Activated naive CD4-positive, alpha-beta T cell treated with Interleukin-2 at 50 U/mL for 16 hours (primary cell): ENCODE measurements at places on chromosomes 2 and 18.

- no peak for DNase-seq
Observed at GRCh38 chr2:138515092-138515491, 13.5 kb downstream of the SPOPL start.

GRCh38 chr2:190497428-190497827, 37.1 kb downstream of the NEMP2 start:
- no peak for DNase-seq

DNA sequence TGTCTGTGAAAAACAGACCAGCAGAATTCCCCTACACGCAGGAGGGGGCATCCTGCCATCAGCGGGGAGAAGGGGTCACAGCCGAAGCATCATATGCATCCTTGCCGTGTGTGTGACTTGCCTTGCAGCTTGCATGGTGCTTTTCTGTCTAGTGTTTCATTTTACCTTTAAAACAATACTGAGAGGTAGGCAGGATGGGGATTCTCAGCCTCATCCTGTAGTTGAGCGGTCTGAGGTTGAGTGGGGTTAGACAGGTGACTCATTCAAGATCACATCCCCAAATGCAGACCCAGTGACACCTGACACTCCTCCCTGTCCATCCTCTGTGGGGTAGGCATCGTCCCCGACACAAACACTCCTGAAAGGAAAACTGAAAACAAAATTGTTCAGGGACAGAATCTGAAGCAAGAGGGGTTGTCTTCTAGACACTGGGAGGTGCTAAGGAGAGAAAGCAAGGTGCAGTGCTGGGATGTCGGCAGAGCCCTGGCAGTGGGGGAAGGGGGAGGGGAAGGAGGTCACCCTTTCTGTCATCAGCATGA, 7.9 kb downstream of the ARL4C start:
- peak; percentile 66 for DNase-seq

DNA sequence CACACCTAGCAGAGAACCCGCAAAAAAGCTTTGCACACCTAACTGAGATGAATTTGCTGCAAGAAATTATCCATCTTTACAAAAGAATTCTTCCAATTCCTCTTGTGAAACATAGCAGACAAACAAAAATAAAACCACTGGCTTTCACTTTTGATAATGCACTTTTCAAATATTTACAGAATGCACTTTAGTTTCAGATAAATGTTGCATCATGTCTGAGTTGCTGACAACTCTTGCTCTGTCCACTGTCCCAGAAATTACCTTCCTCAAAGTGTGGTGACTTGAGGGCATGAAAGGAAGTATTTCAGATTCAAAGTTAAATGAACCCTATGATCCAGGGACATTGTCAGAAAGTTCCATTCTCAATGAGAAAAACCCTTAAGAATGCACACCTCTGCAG, 256.2 kb upstream of the PARD3B start:
- DNase-seq: no peak

- DNase-seq: peak; percentile 61
Observed at GRCh38 chr2:46650556-46651001, 171.2 kb downstream of the TMEM247 start.

DNA sequence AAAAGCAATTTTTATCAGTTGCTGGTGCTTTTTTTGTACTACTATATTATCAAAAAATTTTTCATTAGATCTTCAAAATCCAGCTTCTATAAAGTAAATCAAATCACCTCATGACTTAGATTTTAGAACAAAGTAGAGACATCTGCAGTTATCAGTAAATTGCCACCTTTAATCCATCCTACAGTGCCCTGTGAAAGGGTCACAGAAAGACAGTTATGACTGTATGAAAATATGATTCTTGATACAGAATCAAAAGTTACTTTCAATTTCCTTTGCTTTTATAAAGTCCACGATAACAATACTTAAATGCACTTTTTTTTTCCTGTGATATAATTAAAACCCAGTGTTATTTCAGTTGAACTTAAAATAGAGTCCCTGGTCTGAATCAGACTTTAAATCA, 61.4 kb downstream of the PRPF40A start:
- DNase-seq: no peak

DNA sequence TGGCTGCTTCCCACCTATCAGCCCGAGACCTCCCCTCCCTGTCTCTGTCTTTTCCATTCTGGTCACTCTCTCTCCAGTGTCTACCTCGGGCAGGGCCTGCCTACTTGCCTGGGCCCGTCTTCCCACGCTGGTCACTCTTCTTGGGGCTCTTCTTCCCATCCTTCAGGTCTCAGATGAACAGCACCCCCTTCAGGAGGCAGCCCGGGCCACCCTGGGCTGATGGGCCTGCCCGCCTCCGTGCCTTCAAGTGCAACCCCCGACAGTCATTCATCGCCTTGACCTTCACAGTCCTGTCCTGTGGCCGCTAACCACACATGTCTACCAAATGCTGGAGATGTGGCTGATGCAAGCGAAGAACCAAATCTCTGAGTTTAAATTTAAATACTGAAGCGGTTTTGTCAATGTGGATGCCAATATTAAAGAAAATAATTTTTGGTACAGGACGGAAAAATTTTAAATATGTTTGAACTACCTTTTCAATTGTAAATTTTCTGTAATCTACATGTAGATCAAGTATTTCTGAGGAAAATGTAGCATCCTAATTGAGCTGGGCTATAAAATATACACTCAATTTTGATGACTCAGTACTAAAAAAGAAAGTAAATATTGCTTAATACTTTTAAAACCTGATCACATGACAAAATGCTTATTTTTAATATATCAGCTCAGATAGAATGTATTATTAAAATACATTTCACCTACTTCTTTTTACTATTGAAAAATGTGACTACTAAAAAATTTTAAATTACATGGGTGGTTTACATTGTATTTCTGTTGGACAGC, 96.4 kb downstream of the LAMA1 start:
- DNase-seq: no peak

DNA sequence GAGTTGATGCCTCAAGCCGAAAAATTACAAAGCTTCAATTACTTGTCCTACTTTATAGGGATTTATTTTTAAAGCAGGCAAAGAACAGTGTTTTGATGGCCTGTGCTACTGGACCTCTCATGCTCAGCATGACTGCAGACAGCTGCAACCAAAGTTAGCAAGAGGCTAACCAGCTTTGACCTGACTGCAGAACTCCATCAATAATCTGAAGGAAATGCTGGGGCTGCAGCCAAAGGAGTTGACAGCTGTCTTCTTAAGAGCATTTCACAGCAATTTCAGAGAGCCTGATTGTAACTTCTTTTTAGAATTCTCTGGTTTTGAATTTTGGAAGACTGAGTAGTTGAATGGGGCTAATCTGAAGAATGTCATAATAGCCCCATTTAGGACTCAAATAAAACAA, 46.5 kb upstream of the SESTD1 start:
- DNase-seq: no peak

DNA sequence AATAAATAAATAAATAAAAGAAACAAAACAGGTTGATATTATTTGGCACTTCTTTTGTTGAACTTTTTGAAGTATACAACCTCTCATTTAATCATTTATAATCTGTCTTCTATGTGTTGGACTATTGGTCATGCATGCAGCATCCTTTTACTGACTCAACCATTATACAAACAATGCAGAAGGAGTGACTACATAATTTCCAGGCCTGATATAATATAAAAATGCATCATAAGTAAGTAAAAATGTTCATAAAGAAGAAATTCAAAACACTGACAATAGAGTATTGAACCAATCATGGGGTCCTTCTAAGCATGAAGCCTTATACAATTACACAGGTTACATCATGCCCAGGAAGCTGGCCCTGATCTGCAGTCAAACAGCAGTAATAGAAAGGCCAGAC, 141.5 kb upstream of the FN1 start:
- DNase-seq: no peak

- no peak for DNase-seq
Observed at GRCh38 chr2:46136481-46136880, 160.7 kb upstream of the EPAS1 start.

GRCh38 chr2:154343282-154343681, 355.2 kb upstream of the KCNJ3 start:
- no peak for DNase-seq

DNA sequence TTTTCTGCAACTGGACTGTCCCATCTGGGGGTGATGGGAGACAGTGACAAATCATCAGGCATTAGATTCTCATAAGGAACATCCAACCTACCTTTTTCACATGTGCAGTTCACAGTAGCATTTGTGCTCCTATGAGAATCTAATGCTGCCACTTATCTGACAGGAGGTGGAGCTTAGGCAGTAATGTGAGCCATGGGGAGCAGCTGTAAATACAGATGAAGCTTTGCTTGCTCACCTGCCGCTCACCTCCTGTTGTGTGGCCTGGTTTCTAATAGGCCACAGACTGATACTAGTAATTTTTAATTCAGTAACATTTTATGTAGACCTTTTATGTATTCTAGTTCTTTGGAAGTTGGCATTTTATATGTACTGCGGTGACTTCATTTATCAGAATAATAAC, 180.1 kb upstream of the SPOPL start:
- DNase-seq: no peak

GRCh38 chr2:239723486-239724193, 301.5 kb downstream of the NDUFA10 start:
- DNase-seq: no peak

DNA sequence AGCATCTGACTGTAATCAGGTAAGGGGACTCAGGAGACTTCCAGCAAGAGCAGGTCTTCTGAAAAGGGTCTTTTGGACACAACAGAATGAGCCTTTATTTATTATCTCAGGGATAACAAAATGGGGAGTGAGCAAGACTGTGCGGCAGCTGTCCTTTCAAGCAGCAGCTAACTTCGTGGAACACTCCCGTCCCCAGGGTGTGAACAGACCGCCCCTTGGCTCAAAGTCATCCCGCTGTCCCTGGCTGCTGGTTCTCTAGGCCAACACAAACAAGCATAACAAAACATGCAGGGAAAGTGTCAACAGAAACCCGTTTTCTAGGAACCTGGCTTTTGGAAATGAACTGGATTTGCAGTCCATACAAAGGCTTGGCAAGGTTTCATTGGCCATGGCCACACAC, 787.9 kb upstream of the FANCL start:
- DNase-seq: no peak

GRCh38 chr2:176613323-176613987, 344.2 kb downstream of the MTX2 start:
- no peak for DNase-seq

DNA sequence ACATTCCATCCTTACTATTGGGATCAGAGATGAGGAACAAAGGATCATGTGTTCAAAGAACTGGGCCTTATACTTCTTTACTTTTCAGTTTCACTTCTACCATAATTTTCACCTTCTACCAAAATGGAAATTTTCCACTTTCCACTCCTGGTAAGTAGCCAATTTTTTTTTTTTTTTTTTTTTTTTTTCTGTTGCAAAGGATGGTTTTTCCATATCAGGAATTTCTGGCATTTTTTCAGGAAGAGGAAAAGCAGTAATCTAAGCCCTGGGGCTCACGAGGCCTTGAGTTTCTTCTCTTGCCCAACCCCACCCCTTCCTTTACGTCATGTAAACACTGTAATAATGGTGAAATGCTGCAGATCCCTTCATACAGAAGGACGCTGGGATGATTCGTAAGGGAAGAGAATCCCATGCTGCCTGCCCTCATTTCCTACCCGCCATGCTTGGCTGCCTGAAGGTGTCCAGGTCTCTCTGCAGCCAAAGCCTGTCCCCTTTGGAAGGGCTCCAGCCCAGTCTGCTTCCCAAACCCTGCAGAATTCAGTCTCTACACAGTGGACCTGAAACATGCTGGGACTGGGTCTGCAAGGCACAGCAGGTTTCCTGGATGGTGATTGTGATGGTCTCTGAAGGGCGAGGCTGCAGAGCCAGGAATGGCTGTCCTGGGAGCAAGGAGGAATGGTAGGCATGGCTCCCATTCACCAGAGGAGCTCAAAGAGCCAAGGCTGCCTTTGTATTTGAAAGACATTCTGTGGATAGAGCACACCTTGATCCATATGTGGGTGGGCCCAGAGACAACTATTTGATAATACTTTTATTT, 57.0 kb downstream of the EFR3B start:
- no peak for DNase-seq

- DNase-seq: no peak
Observed at GRCh38 chr2:37560241-37560848, 111.1 kb downstream of the CDC42EP3 start.

DNA sequence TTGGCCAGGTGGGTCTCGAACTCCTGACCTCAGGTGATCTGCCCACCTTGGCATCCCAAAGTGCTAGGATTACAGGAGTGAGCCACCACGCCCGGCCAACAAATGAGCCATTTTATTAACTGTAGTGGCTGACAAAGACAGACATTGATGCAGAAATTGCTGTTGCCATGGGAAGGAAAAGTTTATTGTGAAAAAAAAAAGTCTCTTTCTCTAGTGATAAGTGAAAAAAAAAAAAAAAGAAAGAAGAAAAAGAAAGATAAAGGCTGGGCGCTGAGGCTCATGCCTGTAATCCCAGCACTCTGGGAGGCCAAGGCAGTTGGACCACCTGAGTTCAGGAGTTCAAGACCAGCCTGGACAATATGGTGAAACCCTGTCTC, 39.8 kb upstream of the RAB1A start:
- no peak for DNase-seq
